ENCODE measurements at places on chromosomes 2 and 18. TPM values are rescaled to one million over a fixed set of nuclear protein-coding genes. Genes with fewer than 3 reads are reported as not detected.

- DNase-seq, result no peak
Observed at GRCh38 chr18:6648581-6648980, 80.9 kb upstream of the ARHGAP28 start.

PLGLB2 gene
- 1.9 TPM for polyA plus RNA-seq

- no peak for DNase-seq
Observed at GRCh38 chr2:26649322-26649721, 8.2 kb upstream of the CIB4 start.

GRCh38 chr18:77559274-77559910, 309.7 kb downstream of the GALR1 start:
- no peak for DNase-seq

DNA sequence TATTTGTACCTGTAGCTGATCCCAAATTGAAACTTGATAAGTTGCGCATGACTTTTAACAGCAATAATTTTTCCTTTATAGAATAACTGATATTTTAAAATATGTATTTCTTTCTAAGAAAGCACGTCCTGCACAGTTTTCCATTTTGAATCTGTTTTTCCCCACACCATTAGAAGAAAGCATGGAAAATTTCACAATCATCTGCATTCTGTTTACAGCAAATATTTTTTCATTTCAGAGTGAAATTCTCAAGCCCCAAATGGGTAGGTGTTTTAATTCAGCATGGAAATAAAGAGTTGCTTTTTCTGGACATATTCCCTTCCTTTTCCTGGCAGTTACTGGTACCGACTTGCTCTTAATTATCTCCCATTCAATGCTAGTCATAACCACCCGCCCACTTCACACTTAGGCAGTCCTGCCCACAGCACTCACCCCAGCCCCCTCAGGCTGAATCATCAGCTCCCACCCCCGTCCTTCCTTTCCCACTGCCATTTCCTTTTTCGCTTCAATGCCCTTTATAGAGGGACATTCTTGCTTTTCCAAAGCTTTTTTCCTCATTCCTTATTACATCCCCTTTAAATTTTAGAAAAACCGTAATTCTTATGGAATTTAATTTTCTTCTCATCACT, 89.2 kb upstream of the GLS start:
- DNase-seq, result peak; percentile 42

- DNase-seq, result no peak
Observed at GRCh38 chr18:34976123-34976522, 65.1 kb upstream of the MAPRE2 start.

DNA sequence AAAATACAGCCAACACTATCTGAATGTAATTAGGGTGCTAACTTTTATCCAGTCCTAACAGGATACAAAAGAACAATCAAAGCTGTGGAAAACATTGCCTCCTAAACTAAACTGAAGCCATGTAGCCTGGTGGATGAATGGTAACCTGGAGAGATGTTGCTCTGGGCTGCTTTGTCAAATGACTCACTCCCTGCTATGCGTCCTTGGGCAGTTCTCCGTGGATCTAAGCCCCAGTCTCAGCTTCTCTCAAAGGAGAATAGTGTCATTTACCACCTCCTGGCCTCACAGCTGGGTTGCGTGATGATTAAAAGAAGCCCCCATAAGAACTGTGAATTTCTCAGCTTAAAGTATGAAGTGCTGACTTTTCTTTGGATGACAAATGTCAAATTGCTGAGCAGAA, 203.7 kb downstream of the ICOS start:
- no peak for DNase-seq

ANO7 gene
- 0.70 TPM for polyA plus RNA-seq

TDRD15 gene
- not detected for polyA plus RNA-seq

CASP10 gene
- 5.5 TPM for polyA plus RNA-seq

- no peak for DNase-seq
Observed at GRCh38 chr2:1278861-1279260, 134.4 kb upstream of the TPO start.

- DNase-seq, result peak; percentile 86
Observed at GRCh38 chr2:233443511-233444183, 89.4 kb downstream of the DGKD start.

DNA sequence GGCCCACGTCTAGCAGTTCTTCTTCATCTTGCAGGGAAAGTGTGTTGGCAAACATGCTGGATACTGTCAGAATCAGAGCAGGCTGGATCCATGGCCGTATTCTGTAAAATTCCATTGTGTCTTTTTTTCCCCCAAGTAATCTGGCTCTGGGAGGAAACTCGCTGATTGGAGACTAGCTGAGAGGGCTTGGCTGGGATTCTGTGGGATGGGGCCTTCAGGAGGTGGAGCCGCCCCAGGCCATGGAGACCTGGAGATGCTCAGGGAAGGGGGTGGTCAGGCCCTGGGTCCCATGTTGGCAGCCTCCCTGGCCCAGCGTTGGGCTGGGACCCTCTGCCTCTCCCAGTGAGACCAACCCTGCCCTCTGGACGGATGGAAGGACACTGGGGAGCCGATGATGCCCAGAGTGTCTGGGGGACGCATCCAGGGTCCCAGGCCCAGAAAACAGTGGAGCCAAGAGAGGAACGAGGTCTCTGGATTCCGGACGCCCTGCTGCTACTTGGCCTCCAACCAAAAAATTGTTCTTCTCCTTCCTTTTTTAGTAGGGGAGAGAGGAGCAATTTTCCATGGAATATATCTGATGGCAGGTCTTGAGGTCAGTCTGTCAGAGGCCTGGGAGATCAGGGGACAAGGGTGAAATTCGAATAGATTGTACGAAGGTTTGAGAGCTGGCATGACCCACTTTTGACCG, 114.5 kb downstream of the AGAP1 start:
- DNase-seq, result no peak

DNA sequence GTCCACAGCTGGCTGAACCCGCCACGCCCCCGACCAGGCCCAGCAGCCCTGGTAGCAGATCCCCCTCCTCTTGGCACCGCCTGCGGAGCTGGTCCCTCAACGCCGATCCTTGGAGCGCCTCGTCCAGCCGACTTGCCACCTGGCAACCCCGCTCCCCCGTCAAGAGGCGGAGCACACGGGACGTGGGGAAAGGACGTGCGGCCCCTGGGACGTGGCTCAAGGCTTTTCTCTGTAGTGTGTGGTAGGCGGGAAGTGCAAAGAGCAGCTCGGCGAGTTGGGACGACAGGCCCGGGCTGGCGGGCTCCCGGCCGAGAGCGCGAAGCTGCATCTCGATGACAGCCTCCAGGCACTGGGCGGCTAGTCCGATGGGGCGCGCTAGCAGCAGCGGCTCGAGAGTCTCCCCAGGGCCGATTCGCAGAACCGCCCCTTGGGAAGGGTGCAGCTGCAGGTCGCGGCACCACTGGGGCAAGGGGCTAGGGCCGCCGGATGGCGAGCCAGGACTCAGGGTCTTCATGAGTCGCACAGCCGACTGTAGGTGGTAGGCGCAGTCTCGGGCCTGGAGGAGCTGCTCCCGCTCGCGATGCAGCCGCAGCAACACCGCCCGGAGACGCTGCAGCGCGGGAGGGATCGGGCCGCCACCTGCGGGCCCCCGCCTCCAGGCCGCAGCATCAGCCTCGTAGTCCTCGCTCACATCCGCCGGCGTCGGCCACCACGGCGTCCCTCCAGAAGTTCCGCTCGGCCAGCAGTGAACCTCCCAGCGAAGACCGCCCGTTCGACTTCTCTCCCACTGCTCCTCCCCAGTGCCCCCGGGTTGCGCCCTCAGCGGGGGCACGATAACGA, 617 bp downstream of the CCDC142 start:
- no peak for DNase-seq

DNA sequence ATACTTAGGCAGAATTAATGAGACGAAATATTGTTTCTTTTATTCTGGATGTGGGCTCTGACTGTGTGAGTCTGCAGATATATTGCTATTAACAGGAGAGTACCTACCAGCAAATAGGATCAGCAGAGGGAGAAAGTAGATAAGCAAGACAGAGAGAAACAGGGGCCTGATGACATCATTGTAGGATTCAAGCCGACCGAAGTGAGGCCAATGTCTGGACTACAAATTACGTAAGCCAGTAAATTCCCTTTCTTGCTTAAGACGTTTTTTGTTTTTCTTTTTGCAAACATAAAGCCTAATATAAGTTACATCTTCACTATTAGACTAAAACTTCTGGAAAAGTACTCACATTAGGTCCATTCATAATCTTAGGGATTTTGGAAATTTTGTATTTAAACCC, 21.4 kb upstream of the PTPRM start:
- DNase-seq, result no peak

ARHGEF4 gene
- 0.66 TPM for polyA plus RNA-seq

TMEM185B gene
- 35.1 TPM for polyA plus RNA-seq

CCL20 gene
- polyA plus RNA-seq, result not detected

CD8B2 gene
- not detected for polyA plus RNA-seq

DNA sequence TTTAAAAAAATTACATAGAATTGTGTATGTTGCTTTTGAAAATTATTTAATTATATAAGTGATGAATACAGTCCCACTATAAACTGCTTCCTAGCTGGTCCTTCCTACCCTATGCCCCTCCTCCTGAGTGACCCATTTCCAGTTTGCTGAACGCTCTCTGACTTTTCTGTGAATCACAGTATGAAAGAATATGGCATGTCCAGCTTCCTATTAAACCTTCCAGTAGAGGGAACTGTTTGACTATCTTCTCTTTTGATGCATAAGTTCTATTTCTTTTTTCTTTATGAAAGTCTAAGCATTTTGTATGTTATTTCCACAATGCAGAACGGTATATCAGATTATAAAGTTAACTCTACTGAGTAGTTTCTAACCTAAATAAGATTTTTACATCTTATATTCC, 41.3 kb downstream of the PSMG2 start:
- DNase-seq, result peak; percentile 65

GRCh38 chr2:100745604-100746003, 74.3 kb upstream of the NPAS2 start:
- no peak for DNase-seq

DNA sequence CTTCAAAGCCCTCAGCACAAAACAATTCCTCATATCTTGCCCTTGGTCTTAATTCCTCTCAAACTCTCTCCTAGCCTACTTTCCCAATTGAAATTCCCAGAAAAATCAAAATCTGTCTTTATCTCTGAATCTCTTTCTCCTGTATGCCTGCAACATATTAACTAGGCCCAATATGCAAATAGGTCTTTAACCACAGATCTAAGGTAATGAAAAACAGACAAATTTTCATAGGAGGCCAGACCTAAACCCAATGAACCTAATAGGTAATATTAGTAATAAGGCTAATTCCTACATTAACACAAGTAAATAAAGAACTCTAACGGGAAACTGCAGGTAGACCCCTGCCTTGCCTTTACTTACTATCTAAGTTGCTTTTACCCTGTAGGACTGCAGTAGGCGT, 41.4 kb downstream of the WDR33 start:
- no peak for DNase-seq

DNA sequence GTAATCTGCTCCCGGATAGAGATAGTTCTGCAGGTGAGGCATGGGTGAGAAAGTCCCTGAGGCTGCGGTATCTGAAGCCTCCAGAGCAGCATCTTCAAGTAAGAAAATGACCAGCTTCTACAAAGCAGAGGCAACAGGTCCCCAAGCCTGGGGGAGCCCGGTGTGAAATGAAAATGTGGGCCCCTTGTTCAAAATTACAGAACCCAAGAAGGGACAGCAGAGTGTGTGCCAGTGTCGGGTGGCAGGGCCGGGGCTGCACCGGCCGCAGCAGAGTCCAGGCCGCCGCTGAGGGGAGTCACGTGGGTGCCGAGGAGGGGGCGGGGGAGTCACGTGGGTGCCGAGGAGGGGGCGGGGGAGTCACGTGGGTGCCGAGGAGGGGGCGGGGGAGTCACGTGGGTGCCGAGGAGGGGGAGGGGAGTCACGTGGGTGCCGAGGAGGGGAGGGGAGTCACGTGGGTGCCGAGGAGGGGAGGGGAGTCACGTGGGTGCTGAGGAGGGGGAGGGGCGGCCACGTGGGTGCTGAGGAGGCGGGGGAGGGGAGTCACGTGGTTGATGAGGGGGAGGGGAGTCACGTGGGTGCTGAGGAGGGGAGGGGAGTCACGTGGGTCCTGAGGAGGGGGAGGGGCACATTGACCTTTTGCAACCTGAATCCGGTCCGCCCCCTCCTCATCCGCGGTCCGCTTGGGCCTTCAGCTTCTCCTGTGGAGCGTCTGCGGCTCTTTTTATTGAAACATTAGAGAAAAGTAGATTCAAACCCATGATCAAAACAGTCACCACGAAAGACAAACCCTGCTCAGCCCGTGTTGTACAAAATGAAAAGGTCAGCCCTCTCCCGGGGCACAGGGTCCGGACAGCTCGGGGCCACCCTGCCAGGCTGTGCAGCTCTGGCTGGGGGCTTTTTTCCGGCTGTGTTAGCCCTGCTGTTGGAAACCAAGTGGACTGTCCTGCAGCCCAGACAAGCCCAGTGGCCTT, 10.4 kb downstream of the COLEC11 start:
- DNase-seq, result peak; percentile 74

GRCh38 chr18:3448838-3449511, 997 bp upstream of the TGIF1 start:
- peak; percentile 81 for DNase-seq

DNA sequence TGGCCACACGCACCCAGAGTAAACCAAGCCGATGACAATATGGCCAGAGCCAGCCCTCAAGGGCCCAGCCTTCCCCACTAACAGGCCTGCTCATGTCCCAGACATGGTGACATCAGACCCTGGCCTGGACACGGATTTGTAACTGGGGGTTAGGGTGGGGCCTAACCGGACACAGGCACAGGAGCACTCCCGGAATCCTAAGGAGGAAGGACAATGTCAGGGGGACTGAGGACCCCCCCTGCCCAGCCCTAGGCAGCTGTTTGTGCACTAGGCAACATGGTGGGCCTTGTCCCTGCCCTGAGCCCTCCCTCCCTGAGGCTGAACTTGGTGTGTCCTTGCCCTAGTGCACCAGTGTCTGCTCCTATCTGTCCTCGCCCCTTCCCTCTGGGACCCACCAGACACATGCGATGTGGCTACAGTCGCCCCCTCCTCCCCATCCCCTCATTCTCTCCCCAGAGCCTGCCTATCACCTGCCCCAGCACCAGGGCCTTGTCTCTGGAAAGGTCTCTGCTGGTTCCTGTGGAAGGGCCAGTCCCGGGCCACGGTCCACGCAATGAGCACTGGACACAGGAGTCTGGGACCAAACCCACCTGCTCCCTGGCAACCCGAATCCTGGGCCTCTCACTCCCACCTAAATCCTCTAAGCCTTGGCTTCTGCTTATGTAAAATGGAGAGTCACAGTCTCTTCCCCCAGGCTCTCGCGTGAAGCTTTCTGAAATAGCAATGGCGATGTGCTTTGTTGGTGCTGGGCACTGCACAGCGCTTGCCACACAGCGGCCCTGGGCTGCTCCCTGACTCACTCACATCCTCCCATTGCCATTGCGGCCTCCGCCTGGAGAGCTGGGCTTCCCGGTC, 76.5 kb upstream of the RAB6C start:
- DNase-seq, result no peak

GRCh38 chr2:20113986-20114938, 62.8 kb upstream of the LAPTM4A start:
- no peak for DNase-seq

DNA sequence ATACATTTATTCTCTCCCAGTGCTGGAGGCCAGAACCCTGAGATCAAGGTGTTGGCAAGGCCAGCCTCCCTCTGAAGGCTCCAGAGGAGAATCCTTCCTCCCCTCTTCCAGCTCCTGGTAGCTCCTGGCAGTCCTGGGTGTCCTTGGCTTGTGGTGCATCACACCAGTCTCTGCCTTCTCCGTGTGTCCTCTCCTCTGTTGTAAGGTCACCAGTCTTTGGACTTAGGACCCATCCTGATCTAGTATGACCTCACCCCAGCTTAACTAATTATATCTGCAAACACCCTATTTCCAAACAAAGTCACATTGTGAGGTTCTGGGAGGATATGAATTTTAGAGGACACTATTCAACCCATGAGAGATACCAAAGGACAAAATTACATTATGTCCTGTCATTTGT, 31.1 kb downstream of the TSHZ1 start:
- DNase-seq, result no peak

ZDBF2 gene
- 6.3 TPM for polyA plus RNA-seq

- no peak for DNase-seq
Observed at GRCh38 chr2:61549546-61549945, 11.4 kb upstream of the XPO1 start.

SH3BP4 gene
- polyA plus RNA-seq, result 86.6 TPM

SULT1C2 gene
- not detected for polyA plus RNA-seq

Data from fibroblast of lung (primary cell).